ENCODE measurements at places on chromosomes 7 and 10. TPM values are rescaled to one million over a fixed set of nuclear protein-coding genes. Genes with fewer than 3 reads are reported as not detected.
A peak's percentile ranks its signal among the peaks of the same experiment; 100 is the strongest.

Gene PPP1R17
- 1.7 TPM for total RNA-seq

DNA sequence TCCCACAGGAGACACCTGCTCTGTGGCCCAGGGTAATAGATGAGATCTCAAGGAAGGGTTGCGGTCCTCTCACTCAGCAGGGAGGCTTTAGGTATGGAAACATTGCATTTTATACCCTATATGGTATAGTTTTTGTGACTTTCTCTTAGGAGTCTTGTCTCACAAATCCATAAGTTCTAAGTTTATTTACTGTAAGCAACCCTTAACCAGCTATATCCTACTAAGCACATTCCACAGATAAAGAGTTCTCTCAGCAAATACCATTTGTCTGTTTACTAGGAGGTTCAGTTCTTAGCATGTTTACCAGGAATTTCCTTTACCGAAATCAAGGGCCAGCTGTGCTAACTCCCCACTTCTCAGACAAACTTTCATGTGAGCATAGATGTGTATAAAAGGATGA lies 66.9 kb downstream of the ANLN start:
- DNase-seq: no peak

GRCh38 chr7:50022451-50022850 lies 70.6 kb downstream of the ZPBP start:
- no peak for DNase-seq

- no peak for DNase-seq
These were observed 67.4 kb downstream of the KIAA1549 start for GRCh38 chr7:138913783-138914182.

DNA sequence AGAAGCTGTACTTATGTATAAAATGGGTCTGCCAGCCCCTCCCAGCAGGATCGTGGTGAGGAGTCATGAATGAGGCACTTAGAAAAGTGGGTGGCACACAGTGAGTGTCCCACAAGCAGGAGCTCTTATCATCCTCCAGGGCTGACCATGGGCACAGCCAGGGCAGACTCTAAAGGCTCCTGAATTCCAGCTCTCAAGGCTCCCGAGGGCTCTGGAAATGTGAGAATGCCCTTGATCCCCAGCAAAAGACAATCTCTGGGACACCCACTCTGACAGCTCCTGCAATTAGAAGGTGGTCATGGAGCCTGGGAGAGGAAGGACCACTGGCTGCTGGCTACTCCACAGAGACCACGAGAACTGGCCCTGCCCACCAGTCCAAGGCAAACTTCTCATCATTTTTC lies 1.6 kb downstream of the VSTM4 start:
- peak; percentile 15 for DNase-seq

Gene SPOCK2
- 1.8 TPM for total RNA-seq

DNA sequence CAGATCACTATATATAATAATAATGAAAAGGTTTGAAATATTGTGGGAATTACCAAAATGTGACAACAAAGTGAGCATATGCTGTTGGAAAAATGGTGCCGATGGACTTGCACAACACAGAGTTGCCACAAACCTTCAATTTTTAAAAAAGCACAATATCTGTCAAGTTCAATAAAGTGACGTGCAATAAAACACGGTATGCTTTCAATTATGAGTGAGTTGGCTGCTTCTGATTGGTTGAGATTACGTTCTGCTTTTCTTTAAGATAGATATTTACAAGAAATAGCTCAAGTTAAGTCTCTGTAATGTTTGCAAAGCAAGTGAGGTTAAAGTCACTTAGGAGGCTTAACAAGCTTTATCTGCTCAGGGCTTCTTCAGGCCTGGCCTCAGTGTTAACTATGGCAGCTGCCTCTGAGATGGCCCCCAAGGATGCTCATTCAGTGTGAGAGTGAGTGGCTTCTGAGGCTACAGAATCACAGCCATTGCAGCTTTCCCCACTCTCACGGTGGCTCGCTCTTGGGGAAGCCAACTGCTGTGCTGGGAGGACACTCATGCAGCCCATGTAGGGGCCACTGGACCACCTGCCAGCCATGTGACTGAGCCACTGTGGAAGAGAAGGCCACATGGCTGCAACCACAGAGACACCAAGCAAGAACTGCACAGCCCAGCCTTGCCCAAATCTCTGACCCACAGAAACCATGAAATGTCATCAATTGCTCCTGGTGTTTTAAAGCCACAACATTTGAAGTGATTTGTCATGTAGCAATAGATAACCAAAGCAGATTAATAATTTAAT lies 78.3 kb upstream of the TMEM72 start:
- no peak for DNase-seq

GRCh38 chr7:52944921-52945320 lies 90.5 kb upstream of the POM121L12 start:
- DNase-seq: no peak

Measured in H9 (cell line).